Mesenteric fat pad (tissue), 1 donor: ENCODE measurements at places on chromosomes 12 and 14.
A peak's percentile ranks its signal among the peaks of the same experiment; 100 is the strongest.

DNA sequence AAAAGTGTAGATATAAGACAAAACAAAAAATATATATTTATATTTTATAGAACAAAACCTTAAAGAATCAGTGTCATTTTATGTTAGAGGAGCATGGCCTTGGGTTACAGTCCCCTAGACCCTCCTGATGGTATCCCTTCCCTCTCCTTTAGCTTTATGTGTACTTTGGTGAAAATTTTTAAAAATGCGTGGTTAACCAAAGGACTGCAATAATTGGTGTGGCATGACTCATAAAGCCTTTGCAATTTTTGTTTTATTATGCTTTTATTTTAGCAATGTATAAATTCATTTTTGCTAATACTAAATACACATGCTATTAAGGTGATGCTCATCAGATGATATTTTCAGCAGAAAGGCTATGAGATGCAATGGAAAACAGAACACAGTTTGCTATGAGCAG lies 264.4 kb downstream of the SYT1 start:
- no peak for DNase-seq

DNA sequence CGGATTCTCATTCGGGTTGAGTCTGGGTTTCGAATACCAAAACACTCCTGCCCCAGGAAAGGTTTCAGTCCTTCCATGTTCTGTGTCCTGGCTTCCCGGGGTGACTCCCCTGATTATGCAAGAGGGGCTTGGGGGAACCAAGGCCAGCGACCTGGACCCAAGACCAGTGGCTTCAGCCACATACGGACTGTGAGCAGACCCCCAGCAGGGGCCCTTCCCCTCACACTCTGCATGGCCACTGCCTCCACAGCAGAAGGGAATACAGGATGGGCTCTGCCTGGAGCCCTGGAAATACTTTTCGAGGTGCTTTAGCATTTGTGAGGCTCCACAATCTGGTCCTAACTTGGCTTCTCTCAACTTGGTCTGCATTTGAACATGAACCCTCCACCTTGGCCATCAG lies 19.1 kb downstream of the HDAC7 start:
- DNase-seq: no peak

DNA sequence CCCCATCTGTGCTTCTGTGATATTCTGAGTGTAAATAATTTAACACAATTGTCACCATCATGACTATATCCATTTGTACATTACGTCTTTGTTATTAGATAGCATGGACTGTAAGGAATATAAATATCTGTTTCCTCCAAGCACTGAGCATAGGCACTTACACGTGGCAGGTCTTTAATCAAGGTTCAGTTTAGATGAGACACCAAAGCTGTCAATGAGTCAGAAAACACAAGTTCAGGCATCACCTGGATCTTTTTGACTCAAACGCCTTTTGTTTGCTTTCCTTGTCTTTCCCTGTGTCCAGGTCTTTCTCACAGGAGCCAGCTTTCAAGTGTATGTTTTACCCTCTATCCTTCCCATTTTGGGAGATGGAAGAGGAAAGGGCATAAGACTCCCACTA lies 163.2 kb upstream of the CCDC198 start:
- no peak for DNase-seq

- no peak for DNase-seq
These were observed 48.6 kb upstream of the E2F7 start for GRCh38 chr12:77113971-77114370.

DNA sequence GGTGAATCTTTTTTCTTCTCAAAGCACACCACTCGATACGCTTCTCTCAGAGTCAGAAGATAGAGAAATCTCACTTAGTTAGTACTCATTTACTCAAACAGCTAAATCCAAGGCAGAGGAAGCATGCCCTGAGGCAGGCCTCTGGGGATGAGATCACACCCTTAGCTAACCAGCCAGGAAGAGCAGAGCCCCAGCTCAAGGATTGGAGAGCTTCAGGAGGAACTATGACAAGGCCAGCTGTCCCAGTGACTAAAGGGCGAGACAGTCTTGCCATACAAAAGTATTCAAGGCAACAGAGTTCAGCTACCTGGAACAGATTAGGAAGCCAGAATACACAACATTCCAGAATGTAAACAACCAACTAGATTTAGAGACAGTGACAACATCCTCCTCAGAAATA lies 197.7 kb upstream of the CCDC196 start:
- no peak for DNase-seq

GRCh38 chr14:93113678-93114067 lies 2.1 kb downstream of the ITPK1 start:
- no peak for DNase-seq

GRCh38 chr12:92619730-92620684 lies 82.8 kb upstream of the PLEKHG7 start:
- no peak for DNase-seq

- DNase-seq: no peak
These were observed 86.2 kb downstream of the IGF1 start for GRCh38 chr12:102394200-102394599.

DNA sequence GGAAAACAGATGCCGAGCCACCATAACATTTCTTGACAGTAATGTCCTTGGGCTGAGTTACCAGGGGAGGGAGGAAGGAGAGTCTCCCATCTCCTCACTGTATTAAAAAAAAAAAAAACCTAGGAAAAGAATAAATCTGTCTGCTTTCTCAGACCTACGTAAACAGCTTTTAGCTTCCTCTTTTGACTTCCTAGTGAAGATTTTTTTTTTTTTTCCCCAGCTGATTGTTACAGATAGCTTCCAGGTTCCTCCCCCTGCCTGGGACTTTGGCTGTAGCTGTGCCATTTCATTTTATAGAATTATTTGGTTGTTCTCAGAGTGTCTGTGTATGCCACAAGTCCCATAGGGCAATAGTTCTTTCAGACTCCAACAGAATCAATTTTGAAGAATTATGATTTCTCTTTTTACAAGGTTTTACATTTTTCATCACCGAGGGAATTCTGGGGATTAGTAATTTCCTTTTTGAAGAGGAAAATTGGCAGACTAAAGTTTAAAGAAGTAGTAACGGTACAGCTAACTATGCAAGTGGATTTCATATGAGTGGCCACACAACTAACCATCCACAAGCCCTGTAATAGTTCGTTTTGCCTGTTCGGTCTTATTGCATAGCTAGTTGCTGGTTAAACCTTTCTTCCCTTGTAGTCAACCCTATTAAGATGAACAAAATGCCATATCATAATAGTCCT lies 23.1 kb upstream of the GNS start:
- no peak for DNase-seq

DNA sequence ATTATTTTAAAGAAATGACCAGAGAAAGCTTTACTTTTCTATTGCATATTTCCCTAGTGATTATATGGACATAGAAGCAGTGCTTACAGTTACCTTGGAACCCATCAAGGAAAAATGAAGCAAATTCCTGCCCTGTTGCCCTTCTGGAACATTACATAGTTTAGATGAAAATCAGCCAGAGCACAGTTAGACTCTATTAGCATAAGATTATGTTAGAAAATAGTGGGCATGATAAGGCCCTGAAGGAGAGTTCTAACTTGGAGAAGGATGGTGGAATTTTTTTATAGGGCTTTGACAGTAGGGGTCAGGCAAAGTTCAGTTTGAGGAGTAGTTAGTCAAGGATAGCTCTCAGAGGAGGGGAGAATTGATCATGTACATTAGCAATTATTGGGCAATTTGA lies 74.3 kb downstream of the FUT8 start:
- no peak for DNase-seq

- DNase-seq: no peak
These were observed 90.7 kb downstream of the METTL25 start for GRCh38 chr12:82448911-82449578.

DNA sequence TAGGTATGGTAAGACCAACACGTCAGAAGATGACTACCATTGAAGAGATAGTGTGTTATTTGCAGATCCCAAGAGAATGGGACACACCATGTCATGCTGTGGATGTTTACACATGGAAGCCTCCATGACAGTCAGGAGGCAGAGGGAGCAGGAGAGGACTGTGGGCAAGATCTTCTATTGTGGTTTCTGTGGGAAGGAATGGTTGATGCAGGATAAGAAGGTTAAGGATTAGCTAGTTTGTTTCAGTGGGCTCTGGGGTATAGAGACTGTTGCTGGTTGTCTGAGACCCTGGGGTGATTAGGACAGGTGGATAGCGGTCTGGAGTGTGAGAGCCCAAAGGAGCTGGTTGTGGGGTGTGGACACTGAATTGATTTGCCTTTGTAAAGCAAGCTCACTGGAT lies 23.3 kb downstream of the TAS2R7 start:
- DNase-seq: no peak

GRCh38 chr12:92466391-92467305 lies 236.1 kb upstream of the PLEKHG7 start:
- DNase-seq: no peak

DNA sequence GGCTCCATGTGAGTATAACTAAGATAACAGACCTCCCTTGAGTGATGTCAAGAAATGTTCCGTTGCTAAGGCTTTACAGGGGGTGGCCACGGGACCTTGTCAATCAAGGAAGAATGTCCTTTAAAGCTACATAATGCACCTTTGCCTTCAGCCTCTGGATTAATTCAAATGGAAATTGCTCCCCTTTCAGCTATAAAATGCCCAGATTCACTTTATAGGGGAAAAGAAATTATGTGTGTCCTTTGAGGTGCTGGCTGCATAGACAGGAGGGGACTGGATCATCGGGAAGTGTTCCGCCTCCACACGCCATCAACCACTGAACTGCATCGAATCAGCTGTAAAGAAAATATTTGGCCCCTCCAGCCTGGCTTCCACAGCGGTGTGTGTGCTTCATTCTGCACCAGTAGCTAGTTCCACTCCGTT lies 415.4 kb downstream of the DPF3 start:
- DNase-seq: no peak

DNA sequence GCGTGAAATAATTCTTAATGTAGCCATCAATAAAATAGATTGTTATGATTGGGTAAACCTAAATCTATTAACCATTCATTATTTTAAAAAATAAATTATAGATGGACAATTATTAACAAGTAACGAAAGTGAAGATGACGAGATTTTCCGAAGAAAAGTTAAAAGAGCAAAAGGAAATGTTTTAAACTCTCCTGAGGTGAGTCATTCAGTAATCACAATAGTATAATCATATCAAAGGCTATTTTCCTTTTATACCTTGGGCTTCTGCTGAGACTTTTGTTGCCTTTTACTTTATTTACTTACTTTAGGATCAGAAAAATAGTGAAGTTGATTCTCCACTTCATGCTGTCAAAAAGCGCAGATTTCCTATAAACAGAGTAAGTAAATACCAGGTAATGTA lies 45.6 kb downstream of the FANCM start:
- DNase-seq: no peak

- DNase-seq: no peak
These were observed 3.4 kb upstream of the GLRX5 start for GRCh38 chr14:95531473-95531872.

- DNase-seq: no peak
These were observed 175.8 kb downstream of the SLC41A2 start for GRCh38 chr12:104782296-104782695.

DNA sequence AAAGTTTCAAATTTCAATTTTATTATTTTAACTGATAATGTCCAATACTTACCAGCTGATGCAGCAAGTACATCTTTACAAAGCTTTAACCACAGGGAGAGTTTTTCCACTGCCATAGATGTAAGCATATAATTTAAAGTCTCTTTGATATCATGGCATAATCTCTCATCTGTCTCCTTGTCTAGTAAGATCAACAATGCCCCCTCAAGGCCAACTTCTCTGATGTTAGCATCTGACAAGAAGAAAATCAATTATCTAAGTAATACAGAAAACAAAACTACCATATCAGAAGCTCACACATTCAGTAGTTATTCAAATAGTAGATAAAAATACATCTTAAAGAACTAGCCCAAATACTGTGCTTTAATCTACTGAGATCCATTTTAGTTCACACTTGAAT lies 94.2 kb downstream of the HEATR5A start:
- DNase-seq: no peak

DNA sequence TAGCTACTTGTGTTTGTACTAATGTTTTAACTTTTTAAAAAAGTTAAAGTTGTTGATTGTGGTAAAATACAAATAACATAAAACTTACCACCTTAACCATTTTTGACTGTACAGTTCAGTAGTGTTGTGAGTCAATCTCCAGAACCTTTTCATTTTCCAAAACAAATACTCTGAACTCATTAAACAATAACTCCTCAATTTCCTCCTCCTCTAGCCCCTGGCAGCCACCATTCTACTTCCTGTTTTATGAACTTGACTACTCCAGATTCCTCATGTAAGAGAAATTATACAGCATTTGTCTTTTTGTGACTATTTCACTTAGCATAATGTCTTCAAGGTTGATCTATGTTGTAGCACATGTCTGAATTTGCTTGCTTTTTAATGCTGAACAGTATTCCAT lies 299.1 kb upstream of the AMIGO2 start:
- DNase-seq: no peak

DNA sequence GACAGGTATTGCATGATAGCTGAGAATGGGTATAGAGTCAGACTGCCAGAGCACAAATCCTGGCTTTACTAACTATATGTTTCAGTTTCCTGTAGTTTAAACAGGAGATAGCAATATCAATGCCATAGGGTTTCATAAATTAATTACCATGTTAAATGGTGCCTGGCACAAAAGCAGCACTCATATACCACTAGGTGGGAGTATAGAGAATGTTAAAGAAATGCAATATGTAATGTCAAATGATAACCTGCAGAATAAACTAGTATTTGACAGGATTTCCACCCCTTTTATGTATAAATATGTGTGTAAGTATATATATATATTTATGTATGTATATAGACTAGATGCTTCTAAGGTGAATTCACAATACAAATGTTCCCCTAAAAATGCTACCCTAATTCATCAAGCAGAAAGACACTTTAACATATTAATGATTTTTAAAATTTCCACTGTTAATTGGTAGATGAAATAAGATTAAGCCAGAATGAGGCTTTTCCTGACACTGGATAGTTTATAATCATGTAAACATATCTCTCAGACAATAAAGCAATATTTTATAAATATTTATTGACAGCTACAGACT lies 8.6 kb downstream of the WDR89 start:
- no peak for DNase-seq

GRCh38 chr12:19740472-19741131 lies 301.3 kb downstream of the AEBP2 start:
- DNase-seq: no peak

- peak; percentile 92 for DNase-seq
These were observed 211.7 kb upstream of the FKBP4 start for GRCh38 chr12:2583091-2583497.

- DNase-seq: no peak
These were observed 192.0 kb upstream of the HMGA2 start for GRCh38 chr12:65632131-65632855.

DNA sequence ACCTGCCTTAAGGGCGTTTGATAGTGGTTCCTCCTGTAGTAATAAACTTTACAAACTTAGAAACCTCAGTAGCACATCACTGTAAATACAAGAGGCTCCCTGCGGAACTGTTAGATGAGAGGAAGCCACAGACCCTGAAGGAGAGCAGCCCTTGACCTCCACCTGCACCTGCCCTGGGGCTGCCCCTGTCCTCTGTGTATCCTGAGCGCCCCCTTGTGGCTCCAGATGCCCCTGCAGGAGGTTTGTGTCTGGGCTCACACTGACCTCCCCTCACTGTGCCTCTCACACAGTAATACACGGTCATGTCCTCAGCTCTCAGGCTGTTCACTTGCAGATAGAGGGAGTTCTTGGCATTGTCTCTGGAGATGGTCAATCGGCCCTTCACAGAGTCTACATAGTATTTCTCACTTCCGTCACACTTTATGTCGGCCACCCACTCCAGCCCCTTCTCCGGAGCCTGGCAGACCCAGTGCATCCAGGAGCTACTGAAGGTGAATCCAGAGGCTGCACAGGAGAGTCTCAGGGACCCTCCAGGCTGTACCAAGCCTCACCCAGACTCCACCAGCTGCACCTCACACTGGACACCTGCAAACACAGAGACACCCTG lies 1059.8 kb downstream of the TMEM121 start:
- no peak for DNase-seq
